Aorta (tissue), 5 donors: ENCODE measurements at places on chromosomes 6 and 20. TPM values are rescaled to one million over a fixed set of nuclear protein-coding genes. Genes with fewer than 3 reads are reported as not detected.
A peak's percentile ranks its signal among the peaks of the same experiment; 100 is the strongest.

DNA sequence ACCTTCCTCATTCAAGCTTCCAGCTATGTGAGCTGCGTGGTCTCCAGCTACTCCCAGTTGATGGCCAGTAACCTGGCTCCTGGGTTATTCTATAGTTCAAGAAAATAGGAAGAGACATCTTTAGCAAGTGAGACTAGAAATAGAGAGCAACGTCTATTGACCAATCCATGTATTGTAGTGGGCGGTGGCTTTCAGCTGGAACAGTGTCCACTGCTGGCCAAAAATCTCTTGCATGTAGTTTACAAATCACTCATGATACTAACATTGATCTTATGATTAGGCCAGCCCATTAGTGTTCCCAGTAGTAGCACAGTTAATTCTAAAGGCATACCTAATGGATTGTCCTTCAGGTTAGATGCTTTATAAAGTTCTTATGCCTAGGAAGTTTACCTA lies 58.9 kb upstream of the SCP2D1 start:
- no peak for DNase-seq

DNA sequence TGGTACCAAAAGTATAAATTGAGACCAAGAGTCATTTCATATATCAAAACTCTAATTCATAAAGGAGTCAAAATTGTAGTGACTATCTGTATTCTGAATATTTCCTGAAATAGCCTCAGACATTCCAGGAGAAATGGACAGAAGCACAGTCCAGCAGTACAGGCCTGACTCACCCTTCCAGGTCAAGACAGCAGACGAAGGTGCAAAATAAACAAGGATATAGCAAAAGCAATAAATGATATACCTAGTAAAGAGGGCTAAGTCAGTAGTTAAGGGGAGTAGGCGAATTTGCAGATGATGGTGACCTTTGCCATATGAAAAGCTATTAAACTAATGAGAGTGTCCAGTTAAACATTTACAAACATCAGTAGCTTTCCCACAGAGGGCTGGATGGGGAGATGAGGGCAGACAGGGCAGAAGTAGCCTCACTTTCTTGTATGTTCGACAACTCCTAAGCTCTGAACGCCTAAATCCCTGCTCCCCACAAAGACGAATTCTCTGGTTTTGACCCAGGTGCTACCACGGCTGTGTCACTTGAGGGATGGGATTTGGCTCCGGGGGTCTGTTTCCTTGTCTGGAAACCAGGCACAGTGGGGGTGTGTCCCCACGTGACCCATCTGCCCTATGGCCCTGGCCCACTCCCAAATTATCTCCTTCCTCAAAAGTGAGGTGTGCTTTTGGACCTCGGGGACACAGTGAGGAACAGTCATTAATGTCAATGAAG lies 3.6 kb upstream of the SLC52A3 start:
- no peak for DNase-seq

DNA sequence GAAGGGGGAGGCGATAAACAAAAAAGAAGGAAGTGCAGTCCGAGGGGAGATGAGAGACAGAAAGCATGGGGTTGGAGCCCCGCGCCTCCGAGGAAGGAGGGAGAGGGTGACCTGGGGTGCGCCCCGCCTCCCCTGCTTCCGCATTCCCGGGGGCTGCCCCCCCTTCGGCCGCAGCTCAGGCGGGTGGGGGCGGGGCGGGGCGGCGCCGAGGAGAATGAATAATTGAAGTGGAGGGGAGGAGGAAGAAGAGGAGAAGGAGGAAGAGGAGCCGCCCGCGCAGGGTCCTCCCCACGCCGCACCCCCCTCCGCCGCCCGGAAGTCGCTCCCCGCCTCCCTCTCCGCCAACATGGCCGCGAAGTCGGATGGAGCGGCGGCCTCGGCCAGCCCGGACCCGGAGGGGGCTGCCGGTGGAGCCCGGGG lies at the start of gene XKR7:
XKR7 (plus strand) TSS at position 322 of the 420 bp plus-strand sequence; CDS start at position 347, 25 bp downstream.
- no peak for DNase-seq

DNA sequence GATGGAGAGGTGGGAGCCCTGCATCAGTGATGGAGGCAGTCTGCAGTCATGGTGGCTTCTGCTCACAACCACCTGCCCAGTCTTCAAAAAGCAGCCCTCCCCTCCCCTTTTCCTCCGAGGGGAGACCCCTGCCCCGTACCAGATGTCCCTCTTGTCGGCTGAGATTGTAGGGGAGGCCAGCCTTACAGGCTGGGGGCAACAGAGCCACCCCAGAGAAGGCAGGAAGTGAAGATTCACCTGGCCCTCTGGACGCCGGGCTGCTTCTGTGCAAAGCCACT lies 4.5 kb downstream of the TNFRSF6B start:
- DNase-seq: no peak

DNA sequence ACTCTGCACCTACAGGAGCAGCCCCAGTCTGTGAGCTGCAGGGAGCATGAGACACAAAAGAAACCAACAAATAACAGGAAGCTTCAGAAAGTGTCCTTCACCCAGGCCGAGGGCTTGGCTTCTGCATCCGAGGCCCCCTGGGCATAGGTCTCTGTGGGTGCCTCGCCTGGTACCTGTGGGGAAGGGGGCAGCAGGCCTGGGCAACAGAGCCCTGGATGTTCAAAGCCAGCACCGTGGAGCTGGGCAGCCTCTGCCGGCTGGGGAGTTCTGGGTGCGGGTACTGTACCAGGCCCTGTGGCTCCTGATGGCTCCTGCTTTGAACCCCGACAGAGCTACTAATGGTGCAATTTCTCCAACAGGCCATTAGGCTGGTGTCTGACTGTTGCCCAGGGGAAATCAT lies 55.7 kb downstream of the TMEM242 start:
- peak; percentile 68 for DNase-seq

- DNase-seq: no peak
Observed at GRCh38 chr6:95091823-95092436, 485.4 kb upstream of the MANEA start.

DNA sequence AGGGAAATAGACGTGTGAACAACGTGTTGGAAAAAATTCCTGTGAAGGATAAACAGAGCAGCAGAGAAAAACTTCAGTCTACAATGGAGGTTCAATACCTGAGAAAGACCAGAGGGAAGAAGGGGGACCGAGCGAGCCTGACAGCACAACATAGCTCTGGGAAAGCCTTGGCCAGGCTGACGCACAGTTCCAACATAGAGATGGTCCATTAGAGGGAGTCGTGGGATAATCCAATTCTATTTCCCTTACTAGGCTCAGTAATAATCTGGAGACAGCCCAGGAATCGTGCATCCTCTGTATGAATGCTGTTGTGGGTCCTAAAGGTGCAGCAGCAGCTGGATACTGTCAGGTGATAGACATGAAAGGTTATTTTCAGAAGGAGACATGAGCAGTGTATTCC lies 370.8 kb upstream of the BTBD3 start:
- DNase-seq: no peak

DNA sequence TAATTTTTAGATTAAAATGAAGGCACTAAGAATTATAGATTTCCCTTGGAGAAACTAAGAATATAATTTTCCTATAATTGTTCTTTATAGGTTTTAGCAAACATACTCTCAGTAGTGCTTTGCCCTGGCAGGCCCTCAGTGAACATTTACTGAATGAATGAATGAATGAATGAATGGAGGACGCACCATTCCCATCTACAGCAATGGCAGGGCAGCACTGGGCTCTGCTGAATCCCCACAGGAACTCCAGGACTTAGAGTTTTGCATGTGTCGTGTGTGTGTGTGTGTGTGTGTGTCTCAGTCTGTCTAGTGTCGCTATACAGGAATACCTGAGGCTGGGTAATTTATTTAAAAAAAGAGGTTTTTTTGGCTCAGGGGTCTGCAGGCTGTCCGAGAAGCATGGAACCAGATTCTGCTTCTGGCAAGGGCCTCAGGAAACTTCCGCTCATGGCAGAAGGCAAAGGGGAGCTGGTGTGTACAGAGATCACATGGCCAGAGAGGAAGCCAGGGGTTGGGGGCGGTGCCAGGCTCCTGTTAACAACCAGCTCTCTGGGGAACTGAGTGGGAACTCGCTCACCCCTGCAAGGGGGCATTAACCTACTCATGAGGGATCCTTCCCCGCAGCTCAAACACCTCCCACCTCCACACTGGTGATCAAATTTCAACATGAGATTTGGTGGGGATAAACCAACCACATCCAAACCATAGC lies 20.1 kb downstream of the RNASET2 start:
- no peak for DNase-seq

- DNase-seq: no peak
Observed at GRCh38 chr6:156175433-156175832, 601.7 kb upstream of the ARID1B start.

- no peak for DNase-seq
Observed at GRCh38 chr20:46013829-46014516, 5.3 kb downstream of the MMP9 start.

DNA sequence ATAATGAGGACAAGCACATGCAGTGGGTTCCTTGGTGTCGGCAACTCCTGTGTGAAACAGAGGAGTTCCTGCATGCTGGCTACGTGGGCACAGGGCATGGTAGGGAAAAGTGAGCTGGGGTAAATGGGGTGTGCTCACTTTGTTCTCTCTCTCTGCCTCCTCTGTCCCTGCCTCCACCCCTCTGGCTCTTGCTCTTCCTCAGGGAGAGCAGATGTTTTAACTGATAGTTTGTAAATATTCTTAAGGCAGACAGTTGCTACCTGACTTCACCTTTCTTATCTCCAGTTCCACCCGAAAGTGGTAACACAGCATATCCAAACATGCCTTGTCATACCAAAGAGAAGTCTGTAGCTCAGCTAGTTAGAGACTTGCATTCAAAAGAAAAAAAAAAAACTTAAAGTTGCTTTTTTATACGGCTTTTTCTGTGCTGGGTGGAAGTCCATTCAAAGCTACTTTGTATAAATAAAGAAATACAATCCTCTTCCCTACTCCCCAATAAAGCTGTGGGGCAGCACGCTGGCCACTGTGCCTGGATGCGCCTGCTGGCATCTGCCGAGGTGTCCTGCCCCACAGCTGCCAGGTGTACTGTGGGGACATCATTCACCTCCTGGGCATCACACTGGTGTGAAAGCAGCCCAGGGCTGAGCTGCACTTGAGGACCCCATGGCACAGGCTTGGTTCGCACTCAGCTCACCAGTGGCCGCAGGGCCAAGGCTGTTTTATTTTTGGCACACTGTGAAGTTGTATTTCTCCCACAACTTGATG lies 93.6 kb downstream of the FOXC1 start:
- DNase-seq: no peak

The WFDC12 gene
- total RNA-seq: not detected

GRCh38 chr6:25447570-25447929 lies 168.4 kb downstream of the CARMIL1 start:
- DNase-seq: no peak

DNA sequence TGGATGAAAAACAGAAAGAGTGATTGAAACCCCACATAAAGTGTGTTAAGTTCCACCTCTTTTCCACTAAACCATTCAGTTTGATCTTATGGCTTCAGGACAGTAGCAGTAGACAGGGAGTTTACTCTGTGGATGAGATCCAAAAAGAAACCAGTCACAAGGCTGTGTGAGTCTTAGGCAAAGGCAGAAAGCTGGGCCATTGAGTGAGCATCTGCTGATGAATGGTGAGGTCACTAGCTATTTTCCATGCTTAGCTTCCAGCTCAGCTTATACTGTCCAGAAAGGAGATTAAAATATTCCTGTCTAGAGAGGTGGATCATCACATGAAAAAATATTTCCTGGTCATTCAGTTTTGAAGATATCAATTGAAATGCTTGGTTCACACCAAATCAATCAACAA lies 1643.9 kb downstream of the HACE1 start:
- no peak for DNase-seq
